ENCODE measurements at places on chromosomes 5 and 9.

GRCh38 chr5:135158314-135158697 lies 124.3 kb upstream of the PITX1 start:
- DNase-seq = no peak

DNA sequence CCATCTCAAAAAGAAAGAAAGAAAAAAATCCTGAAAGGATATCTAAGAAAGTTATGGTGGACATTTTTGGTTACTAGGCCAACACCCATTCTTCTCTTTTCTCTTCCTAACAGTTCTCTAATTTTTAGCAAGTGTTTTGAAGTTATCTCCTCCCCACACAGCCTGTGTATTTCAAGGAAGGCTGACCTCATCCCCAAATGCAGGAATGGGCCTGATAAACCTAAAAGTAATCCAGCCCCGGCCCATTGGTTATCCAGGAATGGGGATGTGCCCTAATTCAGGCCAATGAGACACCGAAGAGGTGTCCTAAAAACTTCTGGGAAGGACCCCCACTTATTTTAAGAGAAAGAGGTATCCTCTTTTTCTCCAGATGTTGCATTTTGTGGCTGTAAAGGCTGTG lies 46.6 kb downstream of the F2R start:
- DNase-seq = no peak

GRCh38 chr5:72692651-72693442 lies 123.6 kb upstream of the TNPO1 start:
- no peak for DNase-seq

DNA sequence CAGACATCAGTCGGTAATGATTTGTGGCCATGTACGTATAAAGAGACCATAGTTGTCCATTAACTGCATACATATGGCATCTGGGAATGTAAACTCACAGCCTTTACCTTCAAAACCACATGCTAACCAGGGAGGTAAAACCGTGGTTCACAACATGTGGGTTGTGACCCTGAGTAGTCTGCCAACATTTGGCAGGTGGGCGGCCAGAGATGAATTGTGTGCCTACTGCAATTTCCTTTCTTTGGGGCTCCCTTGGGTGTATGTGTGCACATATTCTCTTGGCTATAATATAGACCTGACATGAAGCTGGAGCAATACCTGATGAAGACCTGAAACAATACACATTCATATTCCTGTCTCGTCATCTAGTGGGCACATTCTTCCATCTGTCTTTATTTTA lies 396.0 kb downstream of the MLLT3 start:
- DNase-seq = no peak

GRCh38 chr9:98190757-98191105 lies 1.7 kb downstream of the CORO2A start:
- DNase-seq = no peak

DNA sequence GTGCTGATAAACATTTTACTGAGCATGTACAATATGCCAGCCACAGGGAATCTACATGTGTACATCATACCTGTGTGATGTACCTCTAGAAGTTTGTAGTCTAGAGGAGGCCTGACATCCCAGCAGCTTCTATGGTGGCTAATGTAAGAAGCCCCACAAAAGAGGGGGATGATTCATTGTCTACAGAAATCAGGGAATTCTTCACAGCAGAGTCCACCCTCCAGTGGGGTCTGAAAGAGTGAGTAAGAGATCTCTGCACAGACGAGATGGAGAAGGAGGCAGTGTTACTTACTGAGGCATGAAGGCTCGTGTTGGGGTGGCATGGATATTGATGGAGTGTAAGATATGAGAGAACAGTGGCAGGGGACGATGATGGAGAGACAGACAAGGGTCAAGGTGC lies 103.0 kb downstream of the NTRK2 start:
- DNase-seq = no peak

GRCh38 chr9:28735738-28736342 lies 1162.6 kb upstream of the C9orf72 start:
- no peak for DNase-seq

Measured in dermis blood vessel endothelial cell (primary cell).